Activated CD4-positive, alpha-beta T cell treated with anti-CD3 and anti-CD28 coated beads, Interleukin-2, amount 10 ng/mL, durations not matched to agents 24 days and 14 days (primary cell): ENCODE measurements at places on chromosomes 1 and 21. TPM values are rescaled to one million over a fixed set of nuclear protein-coding genes. Genes with fewer than 3 reads are reported as not detected.
A peak's percentile ranks its signal among the peaks of the same experiment; 100 is the strongest.

DNA sequence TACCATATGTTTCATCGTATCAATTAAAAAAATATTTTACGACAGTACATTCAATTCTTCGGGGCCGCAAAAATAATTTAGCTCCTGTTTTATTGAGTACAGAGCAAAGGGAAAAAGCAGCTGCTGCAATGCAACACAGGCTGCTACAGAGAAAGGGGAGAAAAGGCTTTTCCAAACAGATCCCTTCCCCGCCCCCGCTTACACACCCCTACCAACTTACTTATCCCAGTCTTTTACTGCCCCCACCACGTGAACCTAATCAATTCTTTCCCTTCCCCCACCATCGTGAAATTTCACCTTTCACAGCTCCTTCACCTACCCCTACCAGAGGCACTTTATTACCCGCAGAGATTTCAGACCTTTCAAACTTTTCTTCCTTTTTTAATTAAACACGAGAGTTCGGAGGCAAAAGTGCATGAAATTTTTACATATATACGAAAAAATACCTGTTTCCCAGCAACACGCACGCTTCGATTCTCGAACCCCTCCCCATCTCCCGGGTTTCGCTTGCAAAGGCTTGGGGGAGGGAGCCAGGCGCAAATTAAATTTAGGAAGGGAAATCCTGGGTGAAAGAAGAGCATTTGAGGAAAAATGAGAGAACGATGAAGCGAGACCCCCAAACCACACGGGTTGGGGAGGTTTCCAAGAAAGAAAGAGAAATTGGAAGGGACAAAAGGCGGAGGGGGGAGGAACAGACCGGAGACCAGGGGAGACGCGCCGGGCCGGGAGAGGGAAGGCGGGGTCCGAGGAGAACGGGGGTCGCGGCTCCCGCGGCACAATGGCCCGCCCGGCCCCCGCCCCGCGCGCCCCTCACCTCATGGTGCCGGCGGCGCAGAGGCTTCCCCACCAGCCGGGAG is 823 bp downstream of the ENAH start:
- peak overlapping the region; percentile 83 for H3K4me3 ChIP-seq
- H3K27me3 ChIP-seq: peaks cover 70% of the 10 kb centered on the region
- H3K27ac ChIP-seq: no peak overlapping the region
- DNase-seq: no peak

DNA sequence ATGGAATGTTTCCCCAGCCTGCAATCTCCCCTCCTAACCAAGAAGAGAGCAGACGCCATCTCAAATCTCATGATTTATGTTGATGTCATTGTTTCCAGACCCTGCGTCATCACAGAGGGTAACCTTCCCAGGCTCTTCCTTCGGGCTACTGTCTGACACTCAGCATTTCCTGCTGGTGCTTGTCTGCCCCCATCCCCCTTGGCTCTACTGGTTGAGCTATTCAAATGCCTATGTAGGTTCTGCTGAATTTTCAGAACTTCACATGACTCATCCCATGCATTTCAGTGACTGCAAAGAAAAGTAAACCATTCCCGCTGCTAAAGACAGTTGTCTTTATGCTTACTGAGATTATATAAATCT is 24.8 kb upstream of the ITPKB start:
- H3K4me3 ChIP-seq: no peak overlapping the region
- H3K27me3 ChIP-seq: peaks cover 14% of the 10 kb centered on the region
- DNase-seq: no peak

Gene OR2T35
- total RNA-seq: not detected in 2 replicates

DNA sequence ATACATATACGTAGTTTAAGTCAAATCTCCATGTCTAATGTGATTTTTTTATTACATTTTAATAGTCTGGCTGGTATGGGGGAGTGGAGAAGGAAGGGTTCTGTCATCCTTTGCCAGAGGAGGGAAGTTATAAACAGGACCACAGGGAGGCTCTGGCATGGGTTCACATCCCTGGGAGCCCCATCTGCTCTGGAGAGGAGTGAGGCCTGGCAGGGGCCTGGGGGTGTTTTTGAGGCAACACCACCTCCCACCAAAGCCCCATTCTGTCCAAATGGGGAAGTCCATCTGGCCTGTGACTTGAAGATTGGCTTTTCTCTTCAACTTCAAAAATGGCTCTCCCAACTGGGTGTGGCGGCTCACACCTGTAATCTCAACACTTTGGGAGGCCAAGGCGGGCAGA is 15.8 kb downstream of the DISP3 start:
- peaks cover 3% of the 10 kb centered on the region for H3K27me3 ChIP-seq
- no peak for DNase-seq
- H3K27ac ChIP-seq: no peak overlapping the region
- no peaks in the 10 kb centered on the region for H3K36me3 ChIP-seq

Gene PIGR
- 0.07 TPM in 1 of 2 replicates, not detected in the other for total RNA-seq

- no peak overlapping the region for H3K4me3 ChIP-seq
- no peaks in the 10 kb centered on the region for H3K36me3 ChIP-seq
- peaks cover 6% of the 10 kb centered on the region for H3K27me3 ChIP-seq
- H3K4me1 ChIP-seq: no peaks in the 10 kb centered on the region
- H3K27ac ChIP-seq: no peak overlapping the region
- no peak for DNase-seq
Observed at GRCh38 chr1:29674627-29675326, 438.5 kb downstream of the PTPRU start.

- no peaks in the 10 kb centered on the region for H3K27me3 ChIP-seq
- no peak overlapping the region for H3K27ac ChIP-seq
- no peak for DNase-seq
- peaks cover 32% of the 10 kb centered on the region for H3K36me3 ChIP-seq
- H3K4me3 ChIP-seq: no peak overlapping the region
- peaks cover 26% of the 10 kb centered on the region for H3K4me1 ChIP-seq
Observed at GRCh38 chr21:46553993-46554392, 50.9 kb downstream of the S100B start.

GRCh38 chr1:29309075-29309474 is 72.8 kb downstream of the PTPRU start:
- no peak overlapping the region for H3K27ac ChIP-seq
- DNase-seq: no peak
- no peaks in the 10 kb centered on the region for H3K27me3 ChIP-seq
- no peaks in the 10 kb centered on the region for H3K4me1 ChIP-seq
- H3K36me3 ChIP-seq: no peaks in the 10 kb centered on the region
- no peak overlapping the region for H3K4me3 ChIP-seq

DNA sequence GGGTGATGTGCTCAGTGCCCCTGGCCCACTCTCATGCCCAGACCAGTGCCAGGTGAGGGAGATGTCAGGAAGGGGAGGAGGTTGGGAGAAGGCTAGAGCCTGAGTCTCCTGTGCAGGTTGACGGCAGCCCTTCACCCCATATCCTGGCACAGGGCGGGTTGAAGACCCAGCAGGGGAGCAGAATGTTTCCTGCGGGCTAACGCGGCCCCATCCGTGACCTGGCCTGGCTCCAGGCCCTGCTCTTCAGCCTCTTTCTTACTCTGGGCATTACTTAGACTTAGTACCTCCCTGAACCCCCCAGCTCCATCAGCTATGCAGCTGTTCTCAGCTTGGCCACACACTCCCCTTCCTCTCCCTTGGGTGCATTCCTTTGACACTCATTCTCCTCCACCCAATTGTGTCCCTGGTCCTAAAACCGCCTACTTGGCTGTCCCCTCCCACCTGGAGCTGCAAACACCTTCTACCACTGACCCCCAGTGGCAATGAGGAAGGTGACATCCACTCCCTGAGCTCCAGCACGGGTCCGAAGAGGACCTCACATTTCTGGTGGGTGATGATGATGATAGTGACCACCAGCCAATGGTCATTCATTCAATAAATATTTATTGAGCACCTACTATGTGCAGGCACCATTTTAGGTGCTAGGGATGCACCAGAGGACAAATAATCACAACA is 179.0 kb downstream of the PTPRU start:
- H3K27me3 ChIP-seq: peaks cover 5% of the 10 kb centered on the region
- no peaks in the 10 kb centered on the region for H3K36me3 ChIP-seq
- H3K4me1 ChIP-seq: no peaks in the 10 kb centered on the region

DNA sequence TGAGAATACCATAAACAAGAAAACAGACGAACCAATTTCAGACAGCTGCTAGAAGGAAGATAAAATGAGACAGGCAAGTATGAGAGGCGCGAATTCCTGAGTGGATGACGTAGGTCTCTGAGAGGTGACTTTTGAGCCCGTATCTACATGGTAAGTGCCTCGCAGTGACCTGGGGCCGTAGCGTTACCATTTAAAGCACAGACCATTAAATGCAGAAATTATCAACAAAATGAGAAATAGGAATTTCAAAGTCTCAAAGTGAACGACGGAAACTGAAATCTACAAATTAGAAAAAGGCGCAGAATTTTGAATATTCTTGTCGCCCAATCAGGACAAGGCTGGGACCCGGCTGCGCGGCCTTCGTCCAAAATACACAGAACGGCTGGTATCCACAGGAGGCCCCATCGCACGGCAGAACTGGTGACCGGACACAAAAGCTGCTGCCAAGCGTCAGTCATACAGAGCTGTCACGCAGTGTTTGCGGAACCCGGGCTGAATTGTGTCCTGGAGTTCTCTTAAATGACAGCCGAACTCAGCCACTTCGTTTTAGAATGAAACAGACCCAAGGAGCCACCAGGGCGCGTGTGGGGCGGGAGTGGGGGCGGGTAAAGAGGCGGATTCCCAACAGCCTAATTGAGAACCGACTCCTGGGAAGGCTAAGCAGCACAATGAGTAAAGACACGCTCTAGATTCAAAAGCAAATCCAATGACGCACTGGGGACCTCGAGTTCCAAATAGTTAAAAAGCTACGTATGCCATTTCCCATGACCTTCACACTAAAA is 13.8 kb upstream of the BOLA1 start:
- no peak overlapping the region for H3K4me3 ChIP-seq
- H3K27me3 ChIP-seq: peaks cover 2% of the 10 kb centered on the region
- H3K27ac ChIP-seq: no peak overlapping the region
- H3K36me3 ChIP-seq: peaks cover 2% of the 10 kb centered on the region
- peak; percentile 92 for DNase-seq

GRCh38 chr1:45775794-45776193 is 25.3 kb upstream of the IPP start:
- peaks cover 6% of the 10 kb centered on the region for H3K27me3 ChIP-seq
- H3K27ac ChIP-seq: no peak overlapping the region
- no peak overlapping the region for H3K4me3 ChIP-seq
- H3K36me3 ChIP-seq: no peaks in the 10 kb centered on the region

Gene RNU1-2
- total RNA-seq: 1,962 and 2,189 TPM in 2 replicates

Gene TCP10L
- 0.58 and 1.1 TPM in 2 replicates for total RNA-seq

DNA sequence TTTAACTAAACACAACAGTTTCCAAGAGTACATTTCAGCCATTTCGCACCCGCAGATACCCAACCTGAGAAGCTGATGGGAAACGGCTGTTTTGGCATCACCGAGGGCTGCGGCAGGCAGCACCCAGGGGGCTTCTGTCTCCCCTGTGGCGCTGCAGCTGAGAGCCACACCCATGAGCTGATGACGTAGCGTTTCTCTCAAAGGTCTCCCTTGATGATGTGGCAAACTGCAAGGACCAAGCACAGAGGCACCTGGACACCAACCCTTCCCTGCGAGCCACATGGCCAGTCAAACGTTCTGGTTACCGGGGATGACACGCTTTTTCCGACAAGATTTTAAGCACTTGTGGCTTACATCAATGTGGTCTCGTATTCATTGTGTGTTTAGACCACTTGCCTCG is 150.8 kb upstream of the ERG start:
- no peak overlapping the region for H3K27ac ChIP-seq
- no peak overlapping the region for H3K4me3 ChIP-seq
- peaks cover 6% of the 10 kb centered on the region for H3K4me1 ChIP-seq
- H3K36me3 ChIP-seq: no peaks in the 10 kb centered on the region

Gene IFNLR1
- total RNA-seq: 5.3 and 5.6 TPM in 2 replicates

DNA sequence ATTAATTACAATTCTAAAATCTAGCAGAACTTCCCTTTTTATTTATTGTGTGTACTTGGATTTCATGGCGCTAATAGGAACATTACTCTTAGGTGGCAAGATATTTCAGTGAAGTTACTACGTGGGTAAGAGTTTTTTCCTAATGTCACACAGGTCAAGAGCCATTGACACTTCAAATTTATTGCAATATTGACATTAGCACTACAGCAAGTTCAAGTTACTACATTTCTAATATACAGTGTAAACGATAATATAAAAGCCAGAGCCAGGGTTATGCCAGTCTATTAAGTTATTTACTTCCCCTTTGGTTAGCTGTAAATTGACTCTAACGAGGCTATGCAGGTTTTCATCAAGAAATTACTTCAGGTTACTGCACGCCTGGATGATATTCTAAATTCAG is 29.7 kb downstream of the CHODL start:
- no peaks in the 10 kb centered on the region for H3K4me1 ChIP-seq
- H3K27me3 ChIP-seq: no peaks in the 10 kb centered on the region
- H3K36me3 ChIP-seq: no peaks in the 10 kb centered on the region
- DNase-seq: no peak

DNA sequence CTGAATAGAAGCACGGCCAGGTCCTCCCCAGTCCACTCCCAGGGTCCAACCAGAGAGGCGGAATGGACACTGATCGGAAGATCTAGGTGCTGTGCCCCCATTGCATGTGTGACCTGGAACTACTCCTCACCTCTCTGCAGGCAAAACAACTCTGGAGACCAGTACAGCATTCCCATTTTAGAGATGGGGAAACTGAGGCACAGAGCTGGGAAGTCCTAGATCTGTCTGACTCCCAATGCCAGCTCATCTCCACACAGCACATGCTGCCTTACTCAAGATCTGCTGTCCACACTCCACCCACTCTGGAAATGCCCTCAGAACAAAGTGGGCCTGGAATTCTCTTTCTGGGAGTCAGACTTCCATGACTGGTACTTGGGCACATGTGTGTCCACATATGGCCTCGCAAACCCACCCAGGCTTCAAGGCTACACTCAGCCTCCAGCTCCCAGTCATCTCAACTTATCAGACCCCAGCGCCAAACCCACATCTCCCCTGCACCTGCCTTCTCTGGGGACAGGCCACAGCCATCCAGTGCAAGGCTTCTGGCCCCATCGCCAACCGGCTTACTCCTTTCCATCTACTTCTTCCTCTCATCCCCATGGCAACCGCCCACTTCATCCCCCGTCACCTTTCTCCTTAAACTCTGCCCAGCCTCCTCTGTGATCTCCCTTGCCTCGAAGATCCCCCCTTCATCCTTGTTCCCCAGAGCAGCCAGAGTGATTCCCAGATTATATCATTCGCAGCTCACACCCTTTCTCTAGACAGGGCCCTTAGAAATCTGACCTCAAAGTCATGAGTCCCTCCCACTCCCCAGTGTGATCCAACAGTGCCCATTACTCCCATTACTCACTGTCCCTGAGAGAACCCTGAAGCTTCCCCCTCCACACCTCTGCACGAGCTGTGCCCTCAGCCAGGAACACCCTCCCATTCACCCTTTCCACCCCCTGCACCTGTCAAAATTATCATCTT is 2.7 kb downstream of the COL8A2 start:
- H3K36me3 ChIP-seq: no peaks in the 10 kb centered on the region
- H3K4me3 ChIP-seq: no peak overlapping the region
- peaks cover 17% of the 10 kb centered on the region for H3K4me1 ChIP-seq
- DNase-seq: no peak
- H3K27ac ChIP-seq: no peak overlapping the region

Gene ARHGEF10L
- total RNA-seq: not detected in 2 replicates

Gene ATP1A2
- total RNA-seq: not detected in 2 replicates

- H3K36me3 ChIP-seq: peaks cover 8% of the 10 kb centered on the region
- no peak overlapping the region for H3K4me3 ChIP-seq
- DNase-seq: no peak
- no peaks in the 10 kb centered on the region for H3K4me1 ChIP-seq
Observed at GRCh38 chr1:11180342-11180744, 8.8 kb upstream of the ANGPTL7 start.
